Bronchial epithelial cell (primary cell): ENCODE measurements at places on chromosomes 6 and 20.

DNA sequence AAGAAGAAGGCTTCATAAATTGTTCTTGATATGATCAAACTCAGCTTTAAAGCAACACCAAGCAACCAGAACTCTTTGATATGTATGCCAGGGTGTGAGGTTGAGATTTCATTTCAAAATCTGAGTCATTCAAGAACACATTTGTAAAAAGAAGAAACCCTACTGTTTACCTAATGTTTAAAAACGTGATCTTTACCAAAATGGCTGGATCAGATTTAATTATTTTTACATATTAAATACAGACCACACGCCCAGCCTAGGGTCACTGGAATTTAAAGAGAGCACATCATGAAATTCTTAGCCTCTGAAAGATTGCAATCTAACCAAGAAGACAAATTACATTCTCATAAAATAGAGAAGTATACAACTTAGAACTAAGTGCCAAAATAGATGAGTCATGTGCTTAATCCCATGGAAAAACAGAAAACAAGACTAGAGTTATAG lies 206.8 kb upstream of the SMLR1 start:
- DNase-seq, result no peak

GRCh38 chr6:24936641-24937317 lies 1.0 kb upstream of the RIPOR2 start:
- DNase-seq, result peak; percentile 55

DNA sequence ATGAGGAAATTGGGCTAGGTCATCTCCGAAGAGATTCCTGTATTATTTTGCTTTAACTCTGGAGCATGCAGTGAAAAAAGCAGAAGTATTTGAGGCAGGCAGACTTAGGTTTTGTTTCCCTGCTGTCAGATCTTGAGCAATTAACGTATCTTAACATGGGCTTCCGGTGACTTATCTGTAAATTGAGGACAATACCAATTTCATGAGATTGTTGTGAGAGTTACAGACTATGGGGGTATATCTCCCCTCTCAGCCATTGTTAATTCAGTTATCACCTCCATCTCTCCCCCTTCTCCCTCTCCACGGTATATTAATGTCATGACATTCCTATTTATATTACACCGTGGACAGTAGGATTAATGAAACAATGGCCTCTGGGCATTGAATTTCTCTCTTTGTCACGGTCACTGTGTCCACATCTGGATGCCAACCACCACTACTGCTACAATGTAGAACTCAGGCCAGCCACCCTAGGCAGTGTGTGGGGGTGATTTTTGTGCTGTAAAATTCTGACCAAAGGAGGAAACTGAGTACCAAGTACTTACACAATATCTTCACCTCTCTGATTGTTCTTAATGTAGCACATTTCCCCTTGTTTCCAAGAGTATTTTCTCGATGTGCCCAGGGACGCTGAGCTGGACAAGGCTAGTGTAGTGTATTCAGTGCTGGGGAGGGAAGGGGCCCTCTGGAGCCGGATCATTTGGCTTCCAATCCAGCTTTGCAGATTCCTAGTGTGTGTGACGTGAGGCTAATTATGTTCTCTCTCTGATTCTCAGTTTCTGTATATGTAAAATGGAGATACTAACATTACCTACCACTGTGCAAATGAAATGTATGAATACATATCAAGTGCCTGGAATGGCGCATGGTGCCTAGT lies 77.2 kb downstream of the GCNT2 start:
- no peak for DNase-seq

GRCh38 chr6:84743616-84744015 lies 20.8 kb downstream of the TBX18 start:
- no peak for DNase-seq

DNA sequence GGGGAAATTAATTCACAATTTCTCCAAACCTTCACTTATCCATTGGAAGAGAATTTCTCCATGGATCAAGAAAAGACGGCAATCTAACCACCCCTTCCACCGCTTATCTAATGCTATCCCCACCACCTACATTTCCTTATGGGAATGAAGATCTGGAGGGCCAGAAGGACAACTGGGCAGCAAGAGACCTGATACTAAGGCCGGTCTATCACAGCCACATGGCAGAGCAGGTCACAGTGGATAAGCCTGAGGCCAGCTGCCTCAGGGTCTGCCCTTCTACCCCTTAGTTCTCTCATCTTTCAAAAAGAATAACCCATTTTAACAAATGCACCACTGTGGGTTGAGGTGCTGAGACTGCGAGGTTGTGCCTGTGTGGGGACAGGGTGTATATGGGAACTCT lies 37.1 kb downstream of the MAN1A1 start:
- DNase-seq, result no peak

GRCh38 chr20:676315-676937 lies 824 bp upstream of the SCRT2 start:
- DNase-seq, result no peak

DNA sequence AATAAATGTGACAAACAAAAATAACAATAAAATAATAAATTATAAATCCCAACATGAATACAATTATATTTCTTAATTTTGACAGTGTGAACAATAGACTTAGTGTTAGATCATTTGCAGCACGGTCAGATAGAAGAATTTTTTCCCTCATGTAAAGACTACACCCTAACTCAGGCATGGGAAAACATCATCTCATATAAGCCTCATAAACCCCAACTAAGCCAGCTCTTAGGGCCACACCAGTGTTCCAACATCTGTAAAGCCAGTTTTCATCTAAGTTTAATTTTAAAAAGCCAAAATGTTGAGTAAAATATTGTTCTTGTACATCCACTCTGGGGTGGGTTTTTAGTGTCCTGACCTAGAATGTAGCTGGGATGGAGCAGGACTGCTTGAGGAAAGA lies 167.4 kb downstream of the QRSL1 start:
- DNase-seq, result no peak

- DNase-seq, result no peak
Measured at GRCh38 chr6:104286641-104287040, 573.1 kb downstream of the HACE1 start.

DNA sequence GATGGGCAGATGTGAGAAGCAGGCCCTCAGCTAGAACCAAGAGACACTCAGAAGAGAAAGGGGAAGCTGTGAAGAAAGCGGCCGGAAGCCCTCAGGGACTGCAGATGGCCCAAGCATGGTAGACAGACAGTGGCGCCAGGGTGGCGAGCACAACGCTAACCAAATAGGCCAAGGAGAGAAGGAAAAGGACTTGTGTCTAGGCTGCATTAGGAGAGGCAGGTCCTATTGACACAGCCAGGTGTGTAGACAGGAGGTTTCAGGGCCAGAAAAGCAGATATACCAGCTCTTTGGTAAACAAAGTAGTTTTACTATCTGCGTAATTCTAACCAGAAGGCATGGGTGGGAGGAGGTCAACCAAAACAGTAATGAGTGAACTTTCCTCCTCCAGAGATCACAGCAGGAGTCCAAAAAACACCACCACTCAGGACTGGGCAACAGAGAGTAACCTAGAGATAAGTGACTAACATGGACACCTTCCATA lies 15.8 kb upstream of the MAP7 start:
- no peak for DNase-seq

- DNase-seq, result no peak
Measured at GRCh38 chr20:52331655-52332054, 140.1 kb upstream of the ZFP64 start.

GRCh38 chr6:81933608-81934051 lies 181.1 kb upstream of the TENT5A start:
- DNase-seq, result peak; percentile 49

- no peak for DNase-seq
Measured at GRCh38 chr20:20295621-20296498, 72.0 kb upstream of the INSM1 start.

DNA sequence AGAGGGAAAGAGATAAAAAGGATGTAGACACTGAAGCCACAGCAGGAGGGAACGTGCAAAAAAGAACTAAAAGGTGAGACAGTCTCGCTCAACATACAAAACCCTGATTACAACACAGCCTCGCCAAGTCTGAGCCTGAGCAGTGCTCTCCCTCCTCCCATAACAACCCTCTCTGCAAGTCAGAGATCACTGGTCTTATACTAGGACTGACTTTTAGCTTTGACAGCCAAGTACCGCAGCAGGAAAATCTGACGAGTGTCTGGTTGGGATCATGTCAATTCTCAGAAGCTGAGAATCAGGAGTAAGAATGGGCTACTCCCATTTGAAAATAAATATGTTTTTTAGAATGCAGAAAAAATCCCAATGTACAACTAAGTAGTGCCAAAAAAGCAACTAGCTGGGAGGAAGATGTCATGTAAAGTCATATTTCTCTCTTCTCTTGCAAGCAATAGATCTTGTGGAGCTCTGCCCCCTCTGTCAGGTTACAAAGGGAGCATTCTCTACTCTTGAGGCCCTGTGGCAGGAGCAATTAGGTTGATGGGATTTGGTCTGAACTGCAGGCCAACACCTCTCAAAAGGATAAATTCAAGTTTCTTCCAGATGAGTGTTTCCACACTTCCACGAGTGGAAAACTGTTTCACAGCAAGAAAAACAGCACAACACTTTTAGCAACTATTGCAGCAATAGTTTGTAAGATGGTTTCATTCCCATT lies 118.9 kb upstream of the COL21A1 start:
- no peak for DNase-seq

DNA sequence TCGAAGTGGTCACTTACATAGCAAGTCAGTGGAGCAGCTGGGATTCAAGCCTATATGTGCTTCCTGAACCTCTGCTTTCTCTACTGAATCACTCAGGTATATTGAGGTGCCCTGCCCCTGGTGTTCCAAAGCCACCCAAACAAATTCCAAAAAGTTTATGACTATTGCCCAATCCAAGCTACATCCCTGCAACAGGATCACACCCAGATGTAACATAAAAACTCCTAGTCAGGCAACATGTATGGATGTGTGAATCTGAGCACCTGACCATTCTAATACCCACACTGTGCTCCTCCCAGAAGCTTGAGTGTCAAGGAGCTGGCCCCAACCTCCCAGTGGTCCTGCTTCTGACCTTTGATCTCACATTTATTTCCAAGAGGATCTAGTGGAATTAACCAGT lies 39.5 kb upstream of the SIRPA start:
- DNase-seq, result no peak

GRCh38 chr6:15960740-15961634 lies 167.9 kb upstream of the MYLIP start:
- no peak for DNase-seq

DNA sequence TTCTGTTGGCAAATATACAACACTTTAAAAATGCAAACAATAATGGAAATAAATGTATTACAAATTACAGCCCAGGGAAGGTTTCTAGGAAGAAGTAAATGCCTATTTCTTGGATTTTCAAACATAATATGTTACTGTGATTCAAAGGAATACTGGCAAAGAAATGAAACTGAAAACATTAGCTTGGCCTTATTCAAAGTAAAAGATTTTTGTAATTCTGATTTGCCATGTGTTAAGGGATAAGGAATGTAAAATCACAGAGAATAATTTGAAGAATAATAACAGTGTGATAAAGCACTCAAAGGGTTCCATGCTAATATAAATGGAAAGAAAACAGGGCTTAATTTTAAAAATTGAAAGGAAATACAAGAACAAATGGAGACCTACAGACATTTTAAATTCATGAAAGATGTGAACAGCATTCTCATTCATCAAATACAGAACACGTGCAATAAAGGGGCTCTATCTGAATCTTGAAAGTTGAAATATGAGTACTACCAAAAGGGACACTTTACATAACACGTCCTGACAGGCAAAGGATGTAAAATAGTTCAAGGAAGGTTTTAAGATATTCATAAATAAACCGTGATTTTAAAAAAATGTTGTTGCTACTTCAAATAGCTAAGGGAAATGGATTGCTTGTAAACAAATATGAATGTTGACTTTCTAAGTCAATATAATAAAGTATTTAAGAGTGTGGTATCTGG lies 138.1 kb downstream of the RFPL4B start:
- DNase-seq, result no peak

GRCh38 chr6:127606131-127606562 lies 29.2 kb downstream of the C6orf58 start:
- peak; percentile 32 for DNase-seq

DNA sequence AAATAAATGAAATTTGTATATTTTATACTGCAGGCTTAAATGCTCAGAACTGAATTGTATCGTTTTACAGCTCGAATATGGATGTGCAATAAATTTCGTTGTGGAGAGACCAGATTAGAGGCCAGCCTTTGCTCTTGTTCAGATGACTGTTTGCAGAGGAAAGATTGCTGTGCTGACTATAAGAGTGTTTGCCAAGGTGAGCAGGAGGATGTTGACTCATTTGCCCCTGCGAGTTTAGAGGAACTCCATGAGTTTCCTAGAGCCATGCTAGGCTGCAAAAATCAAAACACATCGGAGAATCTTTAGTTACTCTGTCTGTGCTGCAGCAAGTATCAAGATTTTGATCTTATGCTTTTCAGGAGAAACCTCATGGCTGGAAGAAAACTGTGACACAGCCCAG lies 15.4 kb downstream of the ENPP3 start:
- DNase-seq, result peak; percentile 84

DNA sequence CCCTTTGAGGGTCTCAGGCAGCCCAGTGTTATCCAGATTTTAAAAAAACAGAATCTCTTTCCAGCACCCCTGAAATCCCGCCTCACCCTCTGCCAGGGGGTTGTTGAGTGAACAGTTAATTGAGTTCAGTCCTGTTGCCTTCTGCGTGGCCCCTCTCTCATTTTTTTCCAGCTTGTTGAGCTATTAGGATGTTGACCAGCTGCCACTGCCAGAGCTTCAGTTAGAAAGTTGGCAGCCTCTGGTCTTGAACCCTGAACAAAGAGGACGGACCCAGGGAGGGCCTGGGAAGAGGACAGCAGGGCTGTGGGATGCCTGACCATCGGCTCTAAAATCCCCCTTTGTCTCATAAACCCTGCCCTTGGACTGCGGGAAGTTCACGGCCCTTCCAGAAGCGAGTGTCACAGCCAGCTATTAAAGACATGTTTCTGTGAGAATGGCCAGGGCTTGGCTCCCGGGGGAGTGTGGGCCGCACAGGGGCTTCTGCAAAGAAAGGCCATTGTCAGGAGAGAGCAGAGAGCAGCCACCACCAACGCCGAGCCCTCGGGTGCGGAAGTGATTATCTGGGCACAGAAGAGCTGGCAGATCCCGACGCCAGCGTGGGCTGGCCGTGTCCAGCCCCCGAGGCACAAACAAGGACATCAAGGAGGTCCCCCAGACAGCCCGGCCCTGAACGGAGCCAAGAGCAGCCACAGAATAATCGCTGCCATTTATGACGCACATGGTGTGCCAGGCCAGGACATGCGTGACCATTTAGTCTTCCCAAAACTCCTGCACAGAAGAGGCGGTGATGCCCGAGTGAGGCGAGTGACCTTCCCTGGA lies 189.0 kb downstream of the ANKRD60 start:
- no peak for DNase-seq

GRCh38 chr20:52481443-52481842 lies 289.9 kb upstream of the ZFP64 start:
- DNase-seq, result no peak
